Adrenal gland (tissue), 19 donors: ENCODE measurements at places on chromosomes 7 and 10. TPM values are rescaled to one million over a fixed set of nuclear protein-coding genes. Genes with fewer than 3 reads are reported as not detected.

The ZNF716 gene
- total RNA-seq = not detected

The AEBP1 gene
- 159 TPM for total RNA-seq

The PDE6C gene
- total RNA-seq = not detected

The PROSER2 gene
- total RNA-seq = 1.0 TPM

The PON2 gene
- 234 TPM for total RNA-seq

The FAM25G gene
- total RNA-seq = not detected

The SSMEM1 gene
- total RNA-seq = 0.06 TPM

The ELMO1 gene
- 46.8 TPM for total RNA-seq

The PNLIPRP3 gene
- total RNA-seq = not detected

The LIPJ gene
- total RNA-seq = not detected

The BTBD16 gene
- 0.24 TPM for total RNA-seq

The PLXNA4 gene
- 3.7 TPM for total RNA-seq

DNA sequence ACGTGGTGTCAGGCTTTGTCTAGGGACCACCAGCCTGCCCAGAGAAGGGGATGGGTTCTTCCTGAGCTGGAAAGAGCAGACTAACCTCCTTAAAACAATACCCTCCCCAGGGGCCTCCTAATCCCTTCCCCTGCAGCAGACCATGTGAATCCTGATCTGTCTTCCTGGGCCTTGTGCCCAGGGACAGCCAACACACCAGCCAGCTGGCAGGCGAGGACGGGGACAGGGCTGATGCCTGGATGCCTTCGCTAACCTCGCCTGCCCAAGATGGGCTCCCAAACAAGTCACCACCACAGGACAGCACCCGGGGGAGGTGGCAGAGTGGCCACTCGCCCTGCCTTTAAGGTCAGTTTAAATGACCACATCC, 17.6 kb downstream of the PODXL start:
- DNase-seq = no peak
- H3K4me1 ChIP-seq = no peaks in the 10 kb centered on the region
- H3K27ac ChIP-seq = no peak overlapping the region

GRCh38 chr7:127968547-127968946, 62.7 kb downstream of the LRRC4 start:
- no peak for DNase-seq
- H3K4me3 ChIP-seq = no peak overlapping the region
- H3K36me3 ChIP-seq = no peaks in the 10 kb centered on the region
- no peaks in the 10 kb centered on the region for H3K4me1 ChIP-seq

GRCh38 chr10:89591111-89591795, 53.8 kb downstream of the PANK1 start:
- H3K4me1 ChIP-seq = no peaks in the 10 kb centered on the region
- no peak for DNase-seq
- no peak overlapping the region for H3K27ac ChIP-seq
- H3K36me3 ChIP-seq = no peaks in the 10 kb centered on the region

DNA sequence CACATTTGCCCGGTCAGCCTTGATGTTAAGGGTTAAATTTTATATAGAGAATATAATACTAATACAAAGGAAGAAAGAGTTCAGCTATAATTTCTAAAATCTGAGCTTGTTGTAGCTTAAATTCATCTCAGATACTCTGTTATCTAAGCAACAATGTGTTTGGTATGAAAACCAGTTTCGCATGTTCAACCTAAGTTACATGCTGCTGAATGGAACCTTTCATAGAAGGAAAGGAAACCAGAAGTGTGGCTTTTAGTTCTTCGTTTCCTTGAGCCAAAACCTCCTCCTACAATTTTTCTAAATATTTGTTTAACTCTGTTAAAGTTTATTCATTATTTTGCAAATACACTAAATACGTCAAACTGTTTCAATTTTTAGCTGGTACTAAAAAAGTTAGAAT, 18.5 kb downstream of the AGR2 start:
- no peak overlapping the region for H3K27ac ChIP-seq
- H3K36me3 ChIP-seq = no peaks in the 10 kb centered on the region
- H3K4me1 ChIP-seq = no peaks in the 10 kb centered on the region
- H3K27me3 ChIP-seq = no peaks in the 10 kb centered on the region
- H3K4me3 ChIP-seq = no peak overlapping the region
- DNase-seq = no peak

DNA sequence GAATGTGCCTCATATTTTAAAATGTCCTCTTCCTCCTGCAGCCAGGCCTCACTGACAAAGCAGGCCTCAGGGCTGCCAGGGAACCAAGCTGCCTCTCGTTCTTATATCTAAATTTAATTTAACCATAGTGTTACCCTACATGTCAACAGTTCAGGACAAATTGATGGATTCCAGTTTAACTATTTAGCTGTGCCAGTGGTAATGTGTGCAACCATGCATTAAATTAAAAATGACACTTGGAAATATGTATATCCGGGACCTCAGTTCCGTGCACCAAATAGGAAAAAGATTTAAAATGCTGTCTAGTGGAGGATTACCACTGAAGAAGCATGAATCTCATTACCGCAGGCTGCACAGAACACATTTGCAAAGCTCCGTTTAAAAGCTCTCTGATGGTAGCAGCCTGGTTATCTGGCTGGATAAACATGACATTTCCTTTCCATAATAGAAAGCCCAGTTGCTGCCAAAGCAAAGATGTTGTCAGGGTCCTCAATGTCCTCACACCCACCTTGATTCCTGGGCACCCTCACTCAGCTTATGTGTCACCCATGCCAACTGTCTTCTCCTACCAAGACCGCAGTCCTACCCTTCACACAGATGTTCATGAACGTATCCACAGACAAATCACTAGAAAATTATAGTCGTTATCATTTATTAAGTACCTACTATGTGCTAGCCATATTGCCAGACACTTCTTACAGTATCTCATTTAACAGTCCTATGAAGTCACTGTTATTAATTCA, 73.3 kb upstream of the FRMD4A start:
- DNase-seq = no peak
- H3K27ac ChIP-seq = no peak overlapping the region
- H3K4me3 ChIP-seq = no peak overlapping the region
- peaks cover 7% of the 10 kb centered on the region for H3K27me3 ChIP-seq
- no peaks in the 10 kb centered on the region for H3K4me1 ChIP-seq
- no peaks in the 10 kb centered on the region for H3K36me3 ChIP-seq

GRCh38 chr7:132152131-132152889, 424.0 kb downstream of the PLXNA4 start:
- no peak overlapping the region for H3K27ac ChIP-seq
- H3K36me3 ChIP-seq = no peaks in the 10 kb centered on the region
- no peak overlapping the region for H3K4me3 ChIP-seq
- DNase-seq = no peak

- DNase-seq = no peak
- no peaks in the 10 kb centered on the region for H3K4me1 ChIP-seq
- H3K27me3 ChIP-seq = peaks cover 6% of the 10 kb centered on the region
- H3K27ac ChIP-seq = no peak overlapping the region
These were observed 57.3 kb upstream of the MPP7 start for GRCh38 chr10:28360175-28360574.

- H3K27me3 ChIP-seq = no peaks in the 10 kb centered on the region
- DNase-seq = no peak
- H3K4me3 ChIP-seq = no peak overlapping the region
- H3K36me3 ChIP-seq = no peaks in the 10 kb centered on the region
These were observed 590.9 kb downstream of the LRMDA start for GRCh38 chr10:76022366-76022765.

GRCh38 chr7:34425631-34426384, 232.2 kb upstream of the NPSR1 start:
- H3K27ac ChIP-seq = no peak overlapping the region
- no peak overlapping the region for H3K4me3 ChIP-seq
- H3K27me3 ChIP-seq = no peaks in the 10 kb centered on the region
- no peaks in the 10 kb centered on the region for H3K4me1 ChIP-seq

GRCh38 chr10:28841625-28842024, 164.3 kb downstream of the BAMBI start:
- H3K4me1 ChIP-seq = peaks cover 36% of the 10 kb centered on the region
- DNase-seq = peak; percentile 44
- peak overlapping the region; percentile 76 for H3K27ac ChIP-seq
- H3K4me3 ChIP-seq = no peak overlapping the region

- no peak overlapping the region for H3K27ac ChIP-seq
- H3K27me3 ChIP-seq = no peaks in the 10 kb centered on the region
- no peaks in the 10 kb centered on the region for H3K4me1 ChIP-seq
These were observed 138.2 kb downstream of the RPS24 start for GRCh38 chr10:78171633-78172400.

DNA sequence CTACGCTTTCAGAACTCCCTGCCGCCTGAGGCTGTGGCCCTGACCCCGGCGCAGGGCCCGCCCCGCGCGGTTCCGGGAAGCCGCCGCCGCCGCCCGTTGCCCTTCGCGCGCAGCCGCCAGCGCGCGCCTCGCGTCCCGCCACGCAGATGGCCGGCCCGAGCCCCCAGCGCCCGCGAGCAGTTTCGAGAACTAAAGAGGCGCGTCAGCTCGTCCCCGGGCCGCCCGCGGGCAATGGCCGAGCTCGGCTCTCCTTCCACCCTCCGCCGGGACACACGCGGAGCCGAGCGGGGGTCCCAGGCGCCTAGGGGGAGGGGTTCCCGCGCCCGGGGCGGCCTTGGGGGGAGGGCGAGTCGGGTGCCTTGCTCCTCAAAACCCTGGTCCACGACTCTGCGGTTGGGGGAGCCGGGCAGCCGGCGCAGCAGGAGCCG, 1.8 kb downstream of the HNRNPF start:
- peak; percentile 66 for DNase-seq
- H3K27ac ChIP-seq = peak overlapping the region; percentile 99
- H3K36me3 ChIP-seq = no peaks in the 10 kb centered on the region
- peaks cover 49% of the 10 kb centered on the region for H3K4me1 ChIP-seq

GRCh38 chr10:4623757-4624420, 202.1 kb upstream of the AKR1E2 start:
- no peak overlapping the region for H3K4me3 ChIP-seq
- no peaks in the 10 kb centered on the region for H3K36me3 ChIP-seq
- H3K4me1 ChIP-seq = no peaks in the 10 kb centered on the region
- H3K27ac ChIP-seq = no peak overlapping the region
- no peaks in the 10 kb centered on the region for H3K27me3 ChIP-seq

GRCh38 chr7:48140001-48140681, 31.1 kb upstream of the ABCA13 start:
- no peak overlapping the region for H3K27ac ChIP-seq
- no peaks in the 10 kb centered on the region for H3K4me1 ChIP-seq
- no peaks in the 10 kb centered on the region for H3K36me3 ChIP-seq
- no peaks in the 10 kb centered on the region for H3K27me3 ChIP-seq
- H3K4me3 ChIP-seq = peak overlapping the region; percentile 26

- no peaks in the 10 kb centered on the region for H3K36me3 ChIP-seq
- no peak for DNase-seq
- no peaks in the 10 kb centered on the region for H3K4me1 ChIP-seq
- H3K4me3 ChIP-seq = no peak overlapping the region
- H3K27ac ChIP-seq = no peak overlapping the region
- no peaks in the 10 kb centered on the region for H3K27me3 ChIP-seq
These were observed 219.5 kb upstream of the POT1 start for GRCh38 chr7:125149151-125149550.

- no peaks in the 10 kb centered on the region for H3K36me3 ChIP-seq
- DNase-seq = peak; percentile 62
- peaks cover 16% of the 10 kb centered on the region for H3K4me1 ChIP-seq
- H3K27ac ChIP-seq = no peak overlapping the region
These were observed 3.7 kb downstream of the STX1A start for GRCh38 chr7:73715648-73716317.

DNA sequence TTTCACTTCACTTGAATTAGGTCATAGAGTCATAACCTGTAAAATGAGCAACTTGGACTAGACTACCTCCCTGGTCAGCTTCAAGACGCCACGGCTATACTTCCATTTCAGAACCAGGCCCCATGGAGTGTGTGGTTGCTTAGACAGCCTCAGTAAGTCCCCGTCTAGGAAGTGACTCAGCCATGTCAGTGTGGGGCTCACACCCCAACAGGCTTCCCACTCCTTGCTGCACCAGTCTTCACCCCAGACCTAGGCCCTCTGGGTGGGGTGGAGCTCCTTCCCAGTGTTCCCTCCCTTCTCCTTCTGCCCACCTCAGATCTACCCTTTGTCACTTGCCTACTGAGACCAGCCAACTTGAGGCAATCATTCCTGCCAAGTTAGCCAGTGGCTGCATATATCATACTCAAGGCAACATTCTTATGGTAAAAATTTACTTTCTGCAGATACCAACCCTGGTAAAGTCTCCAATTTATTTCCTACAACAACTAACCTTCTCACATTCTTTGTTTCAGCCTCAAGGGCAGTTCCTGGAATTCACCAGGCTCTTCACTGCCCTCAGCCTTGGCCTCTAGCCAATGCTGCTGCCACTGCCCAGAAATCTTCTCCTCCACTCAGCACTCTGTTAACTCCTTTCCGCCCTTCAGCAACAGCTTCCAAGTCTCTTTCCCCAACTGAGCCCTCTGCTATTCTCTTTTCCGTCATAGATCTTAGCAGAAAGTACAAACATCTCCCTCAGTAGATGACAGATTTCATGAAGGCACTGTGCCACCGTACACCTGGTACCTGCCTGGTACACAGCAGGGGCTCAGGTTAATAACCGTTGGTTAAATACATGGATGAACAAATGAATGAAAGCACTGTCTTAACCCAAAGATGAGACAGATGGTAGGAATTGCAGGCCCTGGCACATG, 31.3 kb upstream of the ZNRF2 start:
- H3K4me3 ChIP-seq = no peak overlapping the region
- peak; percentile 88 for DNase-seq
- no peaks in the 10 kb centered on the region for H3K36me3 ChIP-seq
- H3K27ac ChIP-seq = peak overlapping the region; percentile 73
- H3K27me3 ChIP-seq = no peaks in the 10 kb centered on the region
- peaks cover 23% of the 10 kb centered on the region for H3K4me1 ChIP-seq

DNA sequence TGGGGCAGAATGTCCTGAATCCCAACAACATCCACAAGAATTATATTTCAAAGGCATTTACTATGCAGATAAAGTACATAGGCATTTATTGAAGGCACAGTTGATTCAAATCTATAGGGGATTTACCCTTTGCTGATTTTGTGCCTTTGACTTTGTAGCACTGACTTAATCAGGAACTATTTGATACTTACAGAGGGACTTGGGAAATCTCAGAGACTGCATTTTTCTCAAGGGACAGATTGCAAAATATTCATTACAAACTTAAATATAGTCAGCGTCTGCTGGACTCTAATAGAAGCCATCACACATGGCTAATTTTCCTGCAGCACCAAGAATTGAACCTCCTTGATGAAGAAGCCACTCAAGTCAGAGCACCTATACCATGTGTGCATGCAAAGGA, 44.9 kb downstream of the FAS start:
- no peak overlapping the region for H3K27ac ChIP-seq
- no peak overlapping the region for H3K4me3 ChIP-seq
- H3K36me3 ChIP-seq = no peaks in the 10 kb centered on the region
- H3K27me3 ChIP-seq = no peaks in the 10 kb centered on the region
- no peak for DNase-seq
- H3K4me1 ChIP-seq = peaks cover 10% of the 10 kb centered on the region
